IPS-NIHi11 (cell line): ENCODE measurements at places on chromosomes 1 and 21.

DNA sequence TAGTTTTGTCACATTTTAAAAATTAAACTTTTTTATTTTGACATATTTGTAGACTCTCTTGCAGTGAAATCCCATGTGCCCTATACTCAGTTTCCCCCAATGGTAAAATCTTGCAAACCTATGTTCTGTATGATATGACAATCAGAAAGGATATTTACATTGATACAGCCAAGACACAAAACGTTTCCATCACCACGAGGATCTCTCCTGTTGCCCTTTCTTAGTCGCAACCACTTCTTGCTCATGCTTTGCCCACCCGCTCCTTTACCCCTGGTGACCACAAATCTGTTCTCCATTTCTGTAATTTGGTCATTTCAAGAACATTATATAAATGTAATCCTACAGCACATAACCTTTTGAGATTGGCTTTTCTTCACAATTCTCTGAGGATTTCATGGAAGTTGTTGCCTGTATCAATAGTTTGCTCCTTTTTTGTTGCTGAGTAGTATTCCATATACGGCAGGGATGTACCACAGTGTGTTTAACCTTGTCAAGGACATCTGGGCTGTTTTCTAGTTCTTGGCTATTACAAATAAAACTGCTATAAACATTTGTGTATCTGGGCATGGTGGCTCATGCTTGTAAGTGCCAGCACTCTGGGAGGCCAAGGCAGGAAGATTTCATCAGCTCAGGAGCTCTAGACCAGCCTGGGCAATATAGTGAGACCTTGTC lies 14.0 kb upstream of the BATF3 start:
- no peak for DNase-seq

DNA sequence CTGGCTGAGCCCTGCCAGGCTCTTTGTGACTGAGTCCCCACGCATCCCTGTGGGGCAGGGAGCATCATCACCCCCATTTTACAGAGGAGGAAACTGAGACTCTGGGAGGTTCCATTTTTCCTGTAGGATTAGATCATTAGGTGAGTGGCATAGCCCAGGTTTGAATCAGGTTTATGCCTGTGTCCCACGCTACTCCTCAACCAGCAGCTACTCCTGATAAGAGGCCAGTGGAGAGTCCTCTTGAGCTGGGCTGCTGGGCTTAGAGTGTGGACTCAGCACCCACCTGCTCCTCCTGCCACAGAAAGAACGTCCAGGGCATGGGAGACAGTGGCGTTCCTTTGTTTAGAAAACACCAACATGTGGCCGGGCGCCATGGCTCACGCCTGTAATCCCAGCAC lies 30.7 kb downstream of the TNFRSF1B start:
- no peak for DNase-seq

GRCh38 chr1:7089497-7089896 lies 304.2 kb downstream of the CAMTA1 start:
- no peak for DNase-seq

DNA sequence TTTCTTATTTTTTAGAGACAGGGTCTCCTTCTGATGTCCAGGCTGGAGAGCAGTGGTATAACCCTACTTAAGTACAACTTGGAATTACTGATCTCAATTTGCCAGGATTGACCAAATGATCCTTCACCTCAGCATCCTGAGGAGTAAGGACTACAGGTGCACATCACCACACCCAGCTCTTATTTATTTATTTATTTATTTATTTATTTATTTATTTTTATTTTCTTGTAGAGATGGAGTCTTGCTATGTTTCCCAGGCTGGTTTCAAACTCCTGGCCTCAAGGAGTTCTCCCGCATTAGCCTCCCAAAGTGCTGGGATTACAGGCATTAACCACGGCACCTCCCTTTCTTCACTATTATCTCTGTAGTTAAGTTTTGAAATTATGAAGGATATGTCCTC lies 117.5 kb upstream of the NEGR1 start:
- DNase-seq = no peak

DNA sequence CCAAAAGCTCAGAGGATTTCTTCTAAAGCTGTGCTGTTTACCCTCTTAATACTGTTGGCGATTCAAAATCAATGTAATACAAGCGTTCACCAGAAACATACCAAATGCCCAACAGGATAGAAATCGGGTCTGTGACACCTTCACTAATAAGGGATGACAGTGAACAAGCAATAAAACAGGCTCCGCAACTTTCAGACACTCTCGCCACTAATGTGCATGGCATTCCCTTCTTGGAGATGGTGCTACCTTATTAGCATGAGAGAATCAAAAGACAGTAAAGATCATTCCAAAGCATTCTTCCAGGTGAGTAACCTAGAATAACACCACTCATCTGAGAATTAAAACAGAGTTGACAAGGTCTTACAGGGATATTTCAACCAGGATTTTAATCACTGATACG lies 367.1 kb downstream of the TTLL7 start:
- no peak for DNase-seq

- DNase-seq = no peak
These were observed 68.3 kb downstream of the SLC9A1 start for GRCh38 chr1:27086628-27087027.

GRCh38 chr21:31349208-31349607 lies 5.1 kb upstream of the TIAM1 start:
- DNase-seq = no peak

DNA sequence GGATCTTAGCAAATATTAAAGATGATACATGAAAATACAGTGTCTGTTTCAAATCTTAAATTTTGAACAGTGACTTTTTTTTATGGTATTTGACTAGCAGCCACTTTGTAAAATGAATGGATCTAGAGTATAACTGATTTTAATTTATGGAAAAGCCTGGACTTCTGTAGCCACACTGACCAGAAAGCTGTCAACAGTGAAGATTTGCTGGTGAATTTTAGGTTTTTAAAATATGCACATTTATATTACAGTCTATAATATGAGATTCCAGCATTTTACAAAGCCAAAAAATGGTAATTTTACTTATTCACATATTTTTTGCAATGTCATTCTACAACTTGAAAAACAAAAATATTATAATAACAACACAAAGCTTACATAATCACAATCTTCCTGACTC lies 131.8 kb downstream of the NEGR1 start:
- no peak for DNase-seq

DNA sequence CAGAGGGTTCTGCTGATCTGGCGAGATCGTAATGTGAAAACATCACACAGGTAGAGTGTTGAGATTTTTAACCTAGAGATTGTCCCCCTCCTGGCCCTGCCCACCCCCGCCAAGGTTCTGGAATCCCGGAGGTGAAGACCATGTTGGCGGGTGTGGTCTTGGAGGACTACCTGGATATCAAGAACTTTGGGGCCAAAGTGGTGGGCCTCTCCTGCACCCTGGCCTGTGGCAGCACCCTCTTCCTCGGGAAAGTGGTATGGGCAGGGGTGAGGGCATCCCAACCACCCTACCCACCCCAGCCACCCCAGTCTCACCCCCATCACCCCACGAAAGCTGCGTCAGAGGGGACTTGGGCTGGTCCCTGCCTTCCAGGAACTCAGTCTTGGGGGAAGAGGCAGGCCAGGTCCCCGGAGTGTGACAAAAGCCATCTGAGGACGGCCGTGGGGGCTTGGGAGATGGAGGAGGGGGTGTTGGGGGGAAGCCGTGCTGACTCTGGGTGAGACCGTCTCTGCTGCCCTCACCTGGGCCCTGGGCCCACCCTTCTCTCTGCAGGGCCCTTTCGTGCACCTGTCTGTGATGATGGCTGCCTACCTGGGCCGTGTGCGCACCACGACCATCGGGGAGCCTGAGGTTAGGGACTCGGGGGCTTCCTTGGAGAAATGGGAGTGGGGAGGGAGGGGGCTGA lies 4.4 kb downstream of the CLCNKB start:
- DNase-seq = no peak

GRCh38 chr1:41773842-41774241 lies 144.9 kb downstream of the HIVEP3 start:
- DNase-seq = no peak

- DNase-seq = no peak
These were observed 35.5 kb upstream of the IRF2BP2 start for GRCh38 chr1:234645474-234645953.

- DNase-seq = no peak
These were observed 4.4 kb downstream of the NADK start for GRCh38 chr1:1773874-1774273.

- DNase-seq = no peak
These were observed 28.1 kb downstream of the RXRG start for GRCh38 chr1:165416876-165417275.

- no peak for DNase-seq
These were observed 6.8 kb upstream of the TRABD2B start for GRCh38 chr1:48003741-48004531.

DNA sequence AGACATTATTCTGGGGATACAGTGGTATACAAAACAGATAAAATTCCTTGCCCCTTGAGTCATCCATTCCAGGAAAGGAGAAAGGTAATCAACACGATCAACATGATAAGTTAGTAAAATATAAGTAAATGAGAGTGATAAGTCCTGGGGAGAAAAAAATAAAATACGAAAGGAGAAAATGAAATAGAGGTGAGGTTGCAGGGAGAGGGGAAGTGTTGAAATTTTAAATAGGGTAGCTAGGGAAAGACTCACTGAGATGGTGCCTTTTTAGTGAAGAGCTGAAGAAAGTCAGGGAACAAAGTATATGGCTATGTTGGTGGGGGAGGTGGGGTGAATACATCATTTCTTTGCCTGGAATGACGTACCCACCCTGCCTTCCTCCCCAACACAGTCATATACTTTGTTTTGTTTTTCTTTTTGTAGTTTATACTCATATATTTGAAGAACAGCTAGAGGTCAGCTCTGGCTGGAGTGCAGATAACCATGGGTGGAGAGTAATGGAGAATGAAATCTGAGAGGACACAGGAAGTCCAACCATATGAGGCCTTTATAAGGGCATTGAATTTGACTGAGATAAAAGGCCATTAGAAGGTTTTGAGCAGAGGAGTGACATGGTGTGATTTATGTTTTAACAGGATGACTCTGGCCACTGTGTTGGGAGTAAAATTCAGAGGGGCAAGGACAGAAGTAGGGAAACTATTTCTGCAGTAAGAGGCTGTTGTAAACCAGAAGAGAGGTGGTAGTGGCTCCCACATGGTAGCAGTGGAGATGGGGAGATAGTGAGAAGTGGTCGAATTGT lies 54.8 kb downstream of the OSBPL9 start:
- no peak for DNase-seq

- DNase-seq = no peak
These were observed 358.4 kb upstream of the ADGRL4 start for GRCh38 chr1:79364896-79365295.

DNA sequence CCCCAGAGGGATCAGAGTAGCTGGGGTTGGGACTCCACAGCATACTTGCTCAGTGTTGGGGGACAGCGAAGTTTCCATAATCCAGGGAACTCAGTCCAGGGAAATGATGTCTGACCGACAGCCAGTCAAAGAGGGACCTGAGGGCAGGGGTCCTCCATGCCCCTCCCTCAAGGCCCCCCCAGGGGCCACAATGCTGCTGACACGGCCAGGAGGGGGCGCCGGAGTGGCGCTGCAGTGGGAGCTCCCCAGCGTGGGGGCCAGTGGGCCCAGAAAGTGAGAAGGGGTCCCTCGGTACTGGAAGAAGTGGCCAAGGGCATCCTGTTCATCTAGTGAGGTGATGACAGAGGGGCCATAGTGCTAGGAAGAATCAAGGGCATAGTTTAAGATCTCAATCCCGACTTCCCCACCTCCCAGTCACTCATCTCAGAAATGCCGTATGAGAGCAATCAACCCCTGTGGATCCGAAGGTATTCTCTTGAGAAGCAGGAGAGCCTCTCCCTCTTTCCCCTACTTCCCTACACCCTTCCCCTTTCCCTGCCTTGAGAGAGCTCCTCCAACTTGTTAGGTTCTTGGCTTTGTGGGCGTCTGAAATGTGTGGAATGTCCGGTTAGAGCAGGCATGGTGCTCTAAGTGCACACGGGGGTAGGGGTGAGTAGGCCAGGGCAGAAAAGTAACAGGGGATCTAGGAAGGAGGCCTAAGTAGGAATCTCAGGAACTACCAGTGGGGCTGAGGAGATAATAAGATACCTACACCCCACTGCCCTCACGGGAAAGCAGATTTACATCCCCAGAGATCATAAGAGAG lies 4.1 kb downstream of the NUDT17 start:
- DNase-seq = peak; percentile 69

DNA sequence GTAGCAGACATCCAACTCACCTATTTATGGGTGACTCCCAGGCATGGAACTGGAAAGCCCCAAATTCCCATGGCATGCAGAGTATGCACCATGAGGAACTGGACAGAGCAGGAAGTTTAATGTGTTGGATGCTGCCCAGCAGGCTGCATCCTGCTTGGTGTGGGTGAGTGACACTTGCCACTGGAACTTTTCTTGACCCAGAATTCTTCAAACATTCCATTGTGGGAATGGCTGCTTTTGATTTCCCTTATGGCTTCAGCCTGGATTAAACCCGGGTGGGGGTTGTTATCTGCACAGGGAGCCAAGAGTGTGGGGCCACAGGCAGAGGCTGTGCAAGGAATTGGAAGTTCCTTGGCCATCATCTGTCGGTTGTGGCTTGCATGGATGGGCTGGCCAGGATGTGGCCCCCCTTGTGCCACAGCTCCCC lies 26.9 kb upstream of the BACE2 start:
- no peak for DNase-seq

DNA sequence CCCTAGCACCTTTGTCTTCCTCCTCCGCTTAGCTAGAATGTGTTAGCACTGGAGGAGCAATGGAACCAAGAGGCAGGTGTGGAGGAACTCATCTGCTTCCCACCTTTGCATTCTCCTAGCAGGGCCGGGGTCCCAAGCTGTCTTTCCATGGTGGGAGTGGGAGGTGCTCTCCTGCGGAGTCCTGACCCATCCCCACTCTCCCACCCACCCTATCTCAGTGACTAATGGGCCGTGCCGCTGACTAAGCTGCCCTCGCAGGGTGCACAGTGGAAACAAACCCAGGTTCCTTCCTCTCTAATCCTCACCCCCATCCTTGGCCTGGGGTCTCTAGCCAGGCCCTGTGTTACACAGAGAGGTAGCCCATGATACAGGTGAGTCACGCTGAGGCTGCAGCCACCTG lies 177.5 kb downstream of the HIVEP3 start:
- DNase-seq = no peak

GRCh38 chr1:192846950-192847349 lies 38.1 kb downstream of the RGS2 start:
- DNase-seq = no peak

DNA sequence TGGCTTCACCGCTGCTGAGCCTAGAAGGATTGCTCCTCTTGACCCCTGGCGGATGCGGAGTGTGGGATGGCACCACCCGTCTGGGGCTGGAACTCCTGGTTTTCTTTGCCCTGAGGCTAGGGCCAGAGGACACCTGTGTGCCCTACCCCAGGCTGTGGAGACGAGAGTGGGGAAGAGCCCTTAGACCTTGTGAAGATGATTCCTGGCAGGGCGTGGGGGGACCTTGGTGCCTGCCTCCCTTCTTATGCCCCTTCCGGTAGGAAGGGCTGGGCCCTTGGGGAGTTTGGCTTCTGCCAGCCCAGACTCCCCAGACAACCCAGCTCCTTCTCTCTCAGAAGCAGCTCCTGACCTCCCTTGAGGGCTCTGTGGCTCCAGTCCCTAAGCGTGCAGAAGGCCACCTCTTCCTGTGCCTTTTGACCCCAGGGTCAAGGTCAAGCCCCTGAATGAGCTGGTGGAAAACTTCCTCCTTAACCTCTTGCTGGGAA lies 891 bp downstream of the RPS6KA1 start:
- no peak for DNase-seq

GRCh38 chr1:90371448-90371813 lies 345.7 kb downstream of the BARHL2 start:
- no peak for DNase-seq
